ENCODE measurements at places on chromosomes 7 and 10. TPM values are rescaled to one million over a fixed set of nuclear protein-coding genes. Genes with fewer than 3 reads are reported as not detected.
A peak's percentile ranks its signal among the peaks of the same experiment; 100 is the strongest.

DNA sequence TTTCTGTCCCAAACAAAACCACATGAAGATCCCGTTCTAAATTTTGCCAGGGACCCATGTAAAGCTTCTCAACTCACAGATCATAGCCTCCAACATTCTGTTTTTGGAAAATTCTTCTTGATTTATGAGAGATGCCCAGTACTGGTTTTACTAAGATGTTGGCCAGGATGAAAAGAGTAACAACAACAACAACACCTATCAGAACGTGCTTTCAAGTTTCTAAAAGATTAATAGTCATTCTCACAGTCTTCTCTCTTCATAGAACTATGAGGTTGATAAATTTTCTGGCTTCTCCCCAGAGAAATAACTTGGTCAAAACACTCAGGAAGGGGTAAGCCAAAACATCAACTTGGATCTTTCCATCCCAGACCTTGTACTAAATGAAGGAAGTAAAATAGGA, 567.5 kb upstream of the IGFBP3 start:
- no peak for DNase-seq

DNA sequence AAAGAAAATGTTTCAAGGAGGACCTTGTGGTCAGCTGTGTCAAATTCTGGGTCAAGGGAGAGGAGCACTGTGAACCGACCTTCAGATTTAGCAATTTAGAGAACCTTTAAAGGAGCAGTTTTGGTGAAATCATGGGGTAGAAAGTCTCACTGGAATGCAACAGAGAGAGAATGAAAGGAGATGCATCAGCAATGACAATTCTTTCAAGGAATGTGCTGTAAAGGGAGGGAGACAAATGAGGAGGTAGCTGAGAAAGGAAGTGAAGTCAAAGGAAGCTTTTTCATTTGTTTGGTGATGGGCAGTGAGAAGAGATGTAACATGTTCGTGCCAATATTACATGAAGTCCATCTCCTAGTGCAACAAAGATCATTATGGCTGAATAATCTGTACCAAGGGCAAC, 166.0 kb downstream of the TSPAN12 start:
- no peak for DNase-seq

LIPM gene
- not detected for total RNA-seq

- DNase-seq: no peak
Observed at GRCh38 chr7:43868181-43868580, 1.1 kb downstream of the MRPS24 start.

- DNase-seq: peak; percentile 49
Observed at GRCh38 chr10:28459453-28460144, 73.3 kb upstream of the WAC start.

GRCh38 chr10:137606-138005, 2.4 kb downstream of the ZMYND11 start:
- DNase-seq: no peak

- DNase-seq: no peak
Observed at GRCh38 chr7:51732951-51733350, 416.3 kb upstream of the COBL start.

- no peak for DNase-seq
Observed at GRCh38 chr10:2475711-2476217, 591.6 kb upstream of the PFKP start.

DNA sequence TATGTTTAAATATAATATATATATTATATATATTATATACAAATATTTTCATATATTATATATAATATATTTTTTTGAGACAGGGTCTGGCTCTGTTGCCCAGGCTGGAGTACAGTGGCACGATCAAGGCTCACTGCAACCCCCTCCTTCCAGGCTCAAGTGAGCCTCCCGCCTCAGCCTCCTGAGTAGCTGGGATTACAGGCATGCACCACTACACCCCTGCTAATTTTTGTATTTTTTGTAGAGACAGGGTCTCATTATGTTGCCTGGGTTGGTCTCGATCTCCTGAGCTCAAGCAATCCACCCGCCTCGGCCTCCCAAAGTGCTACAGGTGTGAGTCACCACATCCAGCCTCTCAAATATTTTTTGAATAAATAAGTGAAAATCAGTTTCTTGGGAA, 215.5 kb downstream of the GATA3 start:
- DNase-seq: no peak

DNA sequence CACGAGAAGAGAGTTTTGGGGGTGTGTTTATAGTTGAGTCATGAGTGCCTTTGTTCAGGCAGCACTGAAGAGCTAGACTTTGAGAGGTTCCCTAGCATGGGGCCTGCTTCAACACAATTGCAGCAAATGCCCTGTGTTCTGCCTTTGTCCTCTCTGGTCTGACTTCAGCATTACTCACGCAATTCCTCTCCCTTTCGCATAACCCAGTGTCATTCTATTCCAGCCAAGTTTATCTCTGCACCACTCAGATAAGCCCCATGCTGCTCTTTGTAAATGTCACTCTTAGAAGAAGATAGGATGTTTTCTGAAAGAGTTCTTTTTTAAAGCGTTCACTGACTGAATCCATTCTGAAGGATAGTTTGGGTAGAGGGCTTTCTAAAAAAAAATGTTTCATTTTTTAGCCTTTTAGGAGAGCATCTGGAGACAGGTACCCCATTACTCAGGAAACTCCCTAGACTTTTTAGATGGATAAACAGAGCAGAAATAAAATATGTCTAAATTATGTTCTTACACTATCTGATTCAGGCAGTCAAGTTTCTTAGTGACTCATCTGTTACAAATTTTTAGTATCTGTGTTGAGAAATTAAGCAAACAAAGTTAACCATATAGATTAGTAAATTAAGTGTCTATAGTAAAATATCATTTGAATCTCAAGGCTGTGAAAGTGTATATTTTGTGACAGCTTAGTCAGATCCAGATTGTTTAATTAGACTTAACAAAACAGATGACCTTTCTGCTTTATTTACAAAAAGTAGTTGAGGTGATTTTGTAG, 318.5 kb downstream of the GPR158 start:
- DNase-seq: peak; percentile 90

PPP2R2D gene
- 35.1 TPM for total RNA-seq

DNA sequence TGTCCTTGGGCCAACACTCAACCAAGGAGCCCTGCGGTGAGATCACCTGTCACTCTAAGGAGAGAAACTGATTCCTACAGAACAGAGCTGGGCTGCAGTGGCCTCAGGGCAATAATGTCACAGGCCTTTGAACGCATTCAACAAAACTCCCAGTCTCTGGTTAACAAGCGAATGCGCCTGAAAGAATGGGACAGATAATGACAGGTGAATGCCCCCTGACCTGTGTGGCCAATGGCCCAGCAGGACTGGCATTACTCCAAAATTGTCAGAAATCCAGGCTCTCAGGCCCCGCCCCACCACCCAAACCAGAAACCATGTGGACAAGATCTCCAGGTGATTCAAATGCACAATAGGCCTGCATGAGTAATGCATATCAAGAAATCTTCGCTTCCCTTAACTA, 277.7 kb upstream of the KLF6 start:
- no peak for DNase-seq

EPHA1 gene
- 109 TPM for total RNA-seq

TRPV5 gene
- total RNA-seq: not detected

KAZALD1 gene
- 3.6 TPM for total RNA-seq

OGDHL gene
- total RNA-seq: 21.9 TPM

DNA sequence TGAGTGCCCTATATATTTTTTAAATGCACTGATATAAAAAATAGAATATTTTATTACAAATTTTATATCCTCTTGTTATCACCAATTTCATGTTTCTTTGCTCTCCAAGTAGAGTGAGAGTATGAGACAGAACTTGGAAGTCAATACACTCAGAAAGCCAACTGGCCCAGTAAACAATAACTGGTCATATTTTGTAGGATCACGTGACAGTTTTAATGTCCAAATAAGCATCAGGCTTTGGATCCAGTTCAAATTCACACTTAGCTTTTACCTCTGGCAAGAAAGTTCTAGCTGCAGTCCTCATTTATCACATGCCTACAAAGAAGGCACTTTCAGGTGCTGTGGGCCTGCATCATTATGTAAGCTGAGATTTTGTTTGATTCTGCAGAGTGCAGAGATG, 21.6 kb upstream of the TPK1 start:
- no peak for DNase-seq

WDR86 gene
- total RNA-seq: 8.1 TPM

GJD4 gene
- not detected for total RNA-seq

GRCh38 chr7:66669088-66669487, 40.4 kb downstream of the KCTD7 start:
- no peak for DNase-seq

DNA sequence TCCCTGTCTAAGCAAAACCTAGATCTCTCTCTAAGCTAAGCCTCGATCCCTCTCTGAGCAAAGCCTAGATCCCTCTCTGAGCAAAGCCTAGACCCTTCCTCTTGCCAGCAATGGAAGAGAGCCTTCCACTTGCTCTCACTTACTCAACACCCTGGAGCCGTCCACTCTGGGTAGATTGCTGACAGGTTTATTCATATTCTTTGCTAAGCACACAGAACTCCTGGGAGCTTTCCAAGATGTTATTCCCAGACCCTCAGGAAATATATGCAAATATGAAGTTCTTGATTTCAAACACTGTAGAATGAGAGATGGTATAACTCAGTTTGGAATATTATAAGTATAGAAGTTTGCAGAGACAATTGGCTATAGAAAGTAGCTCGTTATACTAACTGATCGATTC, 503.8 kb upstream of the CELF2 start:
- DNase-seq: no peak

HABP2 gene
- total RNA-seq: not detected

GRCh38 chr10:66625709-66626590, 299.9 kb upstream of the LRRTM3 start:
- DNase-seq: no peak

ALDH18A1 gene
- 114 TPM for total RNA-seq

INSYN2A gene
- total RNA-seq: 0.20 TPM

HOXA13 gene
- not detected for total RNA-seq

PON1 gene
- 0.90 TPM for total RNA-seq

GRCh38 chr7:123974326-123974908, 49.4 kb downstream of the SPAM1 start:
- no peak for DNase-seq

TMEM273 gene
- not detected for total RNA-seq

C1QL3 gene
- 3.2 TPM for total RNA-seq

GRCh38 chr10:125062914-125063230, 97.5 kb downstream of the CTBP2 start:
- DNase-seq: no peak

CYP17A1 gene
- not detected for total RNA-seq

GRCh38 chr10:127935071-127935561, 28.2 kb downstream of the PTPRE start:
- DNase-seq: no peak

DNA sequence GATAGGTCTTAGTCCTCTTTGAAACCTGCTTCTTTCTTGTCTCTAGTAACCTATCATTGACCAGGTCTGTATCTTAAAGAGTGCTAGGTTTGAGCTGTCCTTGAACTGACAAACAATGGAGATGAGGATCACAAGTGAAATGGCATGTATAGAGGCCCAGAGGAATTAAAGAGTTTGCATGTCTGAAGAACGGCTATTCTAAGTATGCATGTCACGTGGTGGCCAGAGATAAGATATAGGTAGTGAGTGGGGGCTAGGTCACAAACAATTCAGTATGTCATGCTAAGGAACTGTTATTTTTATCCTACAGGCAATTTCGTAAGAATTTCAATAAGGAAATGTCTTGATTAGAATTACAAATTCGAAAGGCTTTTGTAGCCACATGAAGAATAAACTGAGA, 95.3 kb downstream of the SUGCT start:
- DNase-seq: no peak

REEP3 gene
- 23.8 TPM for total RNA-seq

DNA sequence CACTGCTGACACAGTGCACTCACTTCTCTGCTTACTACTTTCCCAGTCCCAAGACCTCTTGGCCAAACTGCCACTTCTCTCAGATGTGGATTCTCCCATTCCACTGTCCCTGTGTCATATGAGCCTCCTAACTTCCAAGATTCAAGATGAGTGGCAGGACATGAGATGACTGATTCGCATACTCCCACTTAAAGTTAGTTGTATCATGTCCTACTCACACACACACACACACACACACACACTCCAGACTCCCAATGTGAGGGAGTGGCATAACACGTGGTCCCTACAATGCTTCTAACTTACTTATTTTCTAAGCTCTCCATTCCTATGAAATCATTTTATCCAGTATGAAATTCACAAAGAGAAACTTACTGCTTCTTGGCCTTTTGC, 67.0 kb upstream of the CAV2 start:
- DNase-seq: no peak

DNA sequence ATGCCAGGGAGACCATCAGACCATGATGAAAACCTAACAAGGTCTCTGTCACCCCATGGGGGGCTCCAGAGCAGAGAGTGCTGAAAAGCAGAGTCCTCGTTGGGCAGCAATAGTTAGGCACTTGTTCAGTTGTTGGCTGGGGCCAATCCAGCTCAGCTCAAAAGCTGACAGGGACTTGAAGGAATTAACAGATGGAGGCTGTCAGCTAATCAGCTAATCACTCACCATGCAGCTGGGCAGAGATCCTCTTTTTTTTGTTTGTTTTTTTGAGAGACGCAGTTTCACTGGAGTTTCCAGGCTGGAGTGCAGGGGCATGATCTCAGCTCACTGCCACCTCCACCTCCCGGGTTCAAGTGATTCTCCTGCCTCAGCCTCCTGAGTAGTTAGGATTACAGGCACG, 18.1 kb downstream of the CEP55 start:
- DNase-seq: no peak
